ENCODE measurements at places on chromosomes 13 and 19.

DNA sequence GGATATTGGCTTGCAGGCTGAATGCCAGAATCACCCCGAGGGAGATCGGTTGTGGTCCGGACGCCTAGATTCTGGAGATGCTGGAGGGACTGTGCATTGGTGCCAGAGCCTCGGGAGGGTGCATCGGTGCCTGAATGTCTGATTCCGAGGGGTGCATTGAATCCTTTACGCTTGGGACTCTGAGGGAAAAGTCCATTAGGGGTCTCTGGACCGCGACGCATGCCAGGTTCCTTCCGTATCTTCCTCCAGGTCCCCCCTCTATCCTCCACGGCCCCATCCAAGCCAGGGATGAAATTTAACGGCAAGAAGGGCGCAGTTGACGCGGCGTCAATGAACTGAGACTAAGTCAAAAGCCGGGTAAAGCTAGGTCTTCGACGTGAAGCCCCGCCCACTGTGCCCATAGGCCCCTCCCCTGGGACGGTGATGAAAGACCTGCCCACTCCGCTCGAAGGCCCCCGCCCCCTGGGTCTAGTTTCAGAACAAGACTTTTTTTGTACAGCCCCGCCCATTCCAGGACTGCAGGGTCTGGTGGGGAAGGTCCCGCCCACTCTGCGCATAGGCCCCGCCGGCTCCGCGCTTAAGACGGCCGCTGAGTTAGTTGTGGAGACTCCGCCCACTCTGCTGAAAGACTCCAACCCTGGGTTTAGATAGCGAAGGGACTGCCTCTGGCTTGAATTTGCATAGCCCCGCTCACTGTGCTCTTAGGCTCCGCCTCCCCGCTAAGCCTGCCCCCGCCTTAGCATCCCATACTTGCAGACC is 737 bp downstream of the ZNF575 start:
- peak; percentile 92 for DNase-seq

GRCh38 chr13:50893211-50893852 is 16.3 kb upstream of the RNASEH2B start:
- no peak for DNase-seq

GRCh38 chr19:6088602-6089049 is 21.7 kb downstream of the RFX2 start:
- DNase-seq, result no peak

DNA sequence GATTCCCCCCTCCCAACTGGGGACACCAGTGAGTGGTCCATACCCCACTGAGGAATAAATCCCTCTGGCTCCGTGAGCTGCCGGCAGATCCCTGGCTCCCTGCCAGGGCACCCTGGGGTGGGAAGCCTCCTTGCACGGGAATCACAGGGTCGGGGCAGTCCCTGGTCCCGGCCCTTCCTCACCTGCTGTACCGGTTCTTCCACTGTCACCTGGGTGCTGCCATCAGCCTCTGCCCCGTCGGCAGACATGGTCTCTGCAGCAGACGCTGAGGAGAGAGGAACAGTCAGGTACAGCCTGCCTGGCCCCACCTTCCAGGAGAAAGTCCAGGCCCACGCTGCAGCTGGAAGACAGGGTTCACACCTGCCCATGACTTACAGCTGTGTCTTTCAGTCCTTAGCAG is 6.3 kb downstream of the PLIN3 start:
- no peak for DNase-seq

DNA sequence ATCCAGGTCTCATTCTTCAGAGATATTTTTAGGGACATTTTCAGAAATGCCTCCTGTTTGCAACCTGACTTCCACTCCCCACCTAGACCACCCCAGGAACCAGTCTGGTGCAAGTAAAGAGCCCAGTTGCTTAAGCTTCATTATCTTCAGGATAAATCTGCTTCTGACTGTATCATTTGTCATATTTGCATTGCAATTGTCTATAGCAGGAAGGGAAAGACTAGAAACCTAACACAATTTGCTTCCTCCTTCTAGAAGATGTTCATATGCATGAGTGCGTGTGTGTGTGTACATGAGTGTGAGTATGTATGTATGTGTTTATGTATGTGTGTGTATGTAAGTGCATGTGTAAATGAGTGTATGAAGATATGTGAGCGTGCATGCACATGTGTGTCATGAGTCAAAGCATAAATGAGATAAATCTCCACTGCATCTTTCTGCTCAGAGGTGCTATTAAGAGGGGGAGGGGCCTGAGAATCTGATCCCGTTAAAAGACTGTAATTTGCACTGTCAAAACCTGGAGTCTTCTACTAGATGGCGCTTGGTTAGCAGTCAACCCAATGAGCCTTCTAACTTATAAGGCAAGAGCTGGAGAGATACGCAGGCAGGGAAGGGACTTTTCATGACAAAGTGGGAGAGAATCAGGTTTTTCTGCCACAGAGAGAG is 178.8 kb upstream of the KL start:
- DNase-seq, result no peak

- no peak for DNase-seq
Measured at GRCh38 chr13:109541081-109541480, 245.3 kb downstream of the IRS2 start.

DNA sequence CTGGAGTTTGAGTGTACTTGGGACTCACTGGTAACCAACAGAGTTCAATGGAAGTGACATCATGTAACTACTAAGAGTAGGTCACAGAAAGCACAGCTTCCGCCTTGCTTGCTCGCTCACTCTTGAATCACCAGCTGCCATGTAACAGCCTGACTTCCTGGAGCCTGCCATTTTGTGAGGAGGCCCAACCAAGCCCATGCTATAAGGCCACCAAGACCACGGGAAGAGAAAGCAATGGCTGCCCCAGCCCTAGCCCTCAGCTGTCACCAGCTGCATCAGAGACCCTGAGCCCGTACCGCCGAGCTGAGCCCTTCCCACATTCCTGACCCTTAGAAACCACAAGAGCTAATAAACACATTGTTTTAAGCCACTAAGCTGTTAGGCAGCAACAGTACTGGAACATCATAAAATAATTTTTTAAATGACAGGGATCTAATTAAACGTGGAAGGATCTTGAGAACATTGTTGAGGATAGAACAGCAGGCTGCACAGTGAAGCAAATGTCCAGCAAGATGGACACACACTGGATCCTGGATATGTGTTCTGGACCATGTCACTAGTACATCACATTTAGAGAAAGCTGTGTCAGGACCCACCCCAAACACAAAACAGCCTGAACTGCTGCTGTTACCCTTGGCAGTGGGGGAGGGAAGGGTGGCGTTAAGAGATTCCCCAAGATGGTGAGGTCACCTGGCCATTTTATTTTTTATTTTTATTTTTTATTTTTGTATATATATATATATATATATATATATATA is 21.7 kb upstream of the LDLR start:
- no peak for DNase-seq

DNA sequence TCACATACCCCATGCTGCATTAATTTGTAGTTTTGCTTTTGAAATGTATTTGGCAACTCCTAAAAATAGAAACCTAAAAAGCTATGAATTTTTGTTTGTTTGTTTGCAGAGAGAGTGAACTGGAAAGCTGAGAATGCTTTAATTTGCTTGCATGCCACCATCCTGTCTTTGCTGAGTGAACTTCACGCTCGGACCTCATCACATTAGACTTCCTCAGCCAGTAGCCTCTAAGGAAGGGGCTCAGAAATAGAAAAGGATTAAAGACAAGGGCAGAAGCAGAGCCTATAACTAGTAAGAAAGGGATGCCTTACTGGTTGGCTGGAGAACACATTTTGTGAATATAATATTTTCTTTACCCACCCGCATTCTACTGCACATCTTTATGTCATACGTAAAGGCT is 275.1 kb downstream of the DCLK1 start:
- no peak for DNase-seq

GRCh38 chr13:76943646-76944045 is 4.7 kb upstream of the ACOD1 start:
- no peak for DNase-seq

All from stimulated activated CD4-positive, alpha-beta T cell treated with anti-CD3 and anti-CD28 coated beads, Interleukin-2, amount 100 ng/mL, for 24 hours (primary cell).